Activated CD4-positive, alpha-beta T cell treated with anti-CD3 and anti-CD28 coated beads, Interleukin-2, Interleukin-6, amounts not matched to agents 100 ng/mL and 50 ng/mL, durations not matched to agents 16 hours and 8 hours (primary cell): ENCODE measurements at places on chromosomes 7 and 10.

DNA sequence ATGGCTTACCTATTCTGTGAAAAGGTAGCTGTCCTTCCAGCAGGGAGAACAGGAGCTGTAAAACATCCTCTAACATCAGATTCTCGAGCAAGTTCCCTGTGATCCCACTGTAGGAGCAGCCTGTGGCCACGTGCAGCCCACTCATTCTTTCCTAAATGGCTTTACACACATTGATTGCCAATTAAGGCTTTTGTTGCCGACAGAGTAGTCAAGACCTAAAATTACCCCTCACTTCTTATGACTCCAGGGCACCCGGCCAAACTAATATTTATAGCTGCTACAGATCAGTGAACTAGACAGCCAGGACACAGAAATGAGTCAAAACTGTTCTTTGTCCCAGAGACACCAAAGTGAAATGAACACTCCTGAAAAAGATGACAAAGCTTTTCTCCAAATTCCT, 832.1 kb downstream of the SORCS3 start:
- DNase-seq, result no peak

DNA sequence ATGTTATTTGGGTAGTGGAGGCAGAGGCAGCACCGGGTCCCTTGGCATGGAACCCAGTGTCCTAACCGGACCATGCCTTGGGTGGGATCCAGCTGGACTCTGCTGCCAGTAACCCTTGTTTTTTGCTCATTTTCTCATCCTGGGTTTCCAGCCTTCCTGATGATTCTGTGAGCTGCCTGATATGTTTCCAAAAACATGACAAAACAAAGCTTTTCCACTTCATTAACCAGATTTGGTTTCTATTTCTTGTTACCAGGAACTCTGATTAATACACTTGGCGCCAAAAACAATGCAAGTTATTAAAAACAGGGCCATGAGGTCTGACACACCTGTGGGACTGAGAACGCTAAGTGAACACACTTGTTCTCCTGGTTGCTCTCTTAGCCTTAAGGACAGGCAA, 32.8 kb upstream of the DLG5 start:
- DNase-seq, result no peak

- DNase-seq, result peak; percentile 28
Measured at GRCh38 chr10:125559210-125559609, 123.8 kb downstream of the TEX36 start.

- DNase-seq, result no peak
Measured at GRCh38 chr10:128713874-128714570, 587.8 kb upstream of the MKI67 start.

DNA sequence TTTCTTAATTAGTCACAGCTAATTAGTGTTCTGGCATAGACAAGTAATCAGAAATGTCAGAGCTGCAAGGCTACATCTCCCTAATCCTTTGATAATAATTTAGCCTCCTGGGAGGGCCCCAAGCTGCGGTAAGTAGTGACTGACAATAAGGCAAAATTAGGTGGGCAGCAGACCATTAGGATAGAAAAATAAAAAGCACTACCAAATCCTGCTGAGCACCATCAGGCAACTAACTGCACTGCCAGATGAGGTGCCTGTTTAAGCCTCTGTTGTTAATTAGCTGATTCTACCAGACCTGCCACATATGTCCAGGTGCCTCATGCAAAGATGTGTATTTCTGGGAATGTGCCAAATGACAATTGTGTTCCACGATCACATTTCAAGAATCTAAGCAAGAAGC, 32.5 kb upstream of the FEZF1 start:
- no peak for DNase-seq

- DNase-seq, result no peak
Measured at GRCh38 chr7:65285906-65286864, 87.5 kb upstream of the ZNF92 start.

- no peak for DNase-seq
Measured at GRCh38 chr7:54810401-54810800, 51.4 kb upstream of the SEC61G start.

GRCh38 chr10:76738991-76739390, 898.6 kb downstream of the KCNMA1 start:
- no peak for DNase-seq

- no peak for DNase-seq
Measured at GRCh38 chr7:156665101-156665500, 24.5 kb downstream of the RNF32 start.

GRCh38 chr7:17021205-17021604, 139.4 kb upstream of the AGR3 start:
- no peak for DNase-seq

DNA sequence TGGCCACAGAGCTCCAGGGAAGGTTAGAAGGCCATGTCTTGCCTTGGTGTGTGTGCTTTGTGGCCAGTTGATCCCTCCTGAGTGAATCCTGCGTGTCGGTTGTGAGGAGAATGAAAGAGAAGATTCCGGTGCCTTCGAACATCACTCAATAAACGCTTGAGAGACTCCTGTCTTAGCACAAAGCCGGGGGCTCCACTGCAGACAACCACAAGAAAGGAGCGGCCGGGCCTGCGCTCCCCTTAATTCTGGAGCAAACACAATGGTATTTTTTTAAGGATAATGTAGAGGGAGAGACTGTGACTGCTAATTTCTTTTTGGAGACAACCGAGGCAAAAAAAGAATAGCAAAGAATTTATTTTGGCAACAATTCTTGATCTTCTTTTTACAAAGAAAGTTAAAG, 286.8 kb upstream of the SHH start:
- no peak for DNase-seq

DNA sequence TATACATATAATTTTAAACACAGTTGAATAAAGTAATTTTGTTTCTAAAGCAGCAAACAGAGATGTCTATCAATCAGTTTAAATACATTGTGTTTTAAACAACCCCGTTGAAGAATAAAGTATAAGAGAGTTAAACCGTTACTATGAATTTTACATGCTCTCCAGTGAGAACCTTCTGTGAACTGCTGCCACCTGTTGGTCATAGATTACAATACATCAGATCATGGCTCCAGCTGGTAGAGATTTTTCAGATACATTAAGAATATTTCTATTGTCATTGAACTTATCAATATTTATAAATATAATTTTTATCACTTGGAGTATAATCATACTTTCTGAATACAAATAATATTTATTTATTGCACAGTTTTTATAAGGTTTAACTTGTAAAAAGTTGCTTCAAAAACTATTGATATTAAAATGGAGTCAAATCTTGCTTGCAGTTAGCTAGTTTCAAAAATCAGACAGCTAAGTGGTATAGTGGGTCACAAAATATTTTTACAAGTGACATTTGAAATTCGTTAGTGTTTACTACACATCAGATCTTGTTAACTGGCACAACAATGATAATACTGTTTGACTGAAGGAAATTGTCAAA, 561.2 kb upstream of the PHF14 start:
- DNase-seq, result peak; percentile 55

- no peak for DNase-seq
Measured at GRCh38 chr10:78563314-78563713, 505.5 kb upstream of the ZMIZ1 start.

GRCh38 chr7:4683043-4683883, 1.2 kb downstream of the FOXK1 start:
- DNase-seq, result peak; percentile 16

DNA sequence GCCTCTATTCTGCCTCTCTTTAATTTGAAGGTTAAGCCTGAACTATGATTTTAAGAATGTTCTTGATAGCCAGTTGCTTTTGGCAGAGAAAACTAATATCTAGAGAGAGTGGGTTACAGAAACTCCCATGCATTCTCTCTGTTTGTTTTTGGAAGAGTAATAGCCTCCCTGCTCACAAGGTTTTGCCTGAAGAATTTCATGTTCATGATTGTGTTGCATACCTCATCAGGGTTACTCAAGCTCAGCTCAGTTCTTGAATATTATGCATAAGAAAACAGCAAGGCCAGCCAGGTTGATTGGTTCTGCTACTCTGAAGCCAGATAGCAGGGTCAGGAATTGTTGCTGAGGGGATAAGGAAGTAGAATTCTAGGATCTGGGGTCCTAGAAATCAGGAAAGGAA, 137.4 kb downstream of the MDFIC start:
- DNase-seq, result no peak

DNA sequence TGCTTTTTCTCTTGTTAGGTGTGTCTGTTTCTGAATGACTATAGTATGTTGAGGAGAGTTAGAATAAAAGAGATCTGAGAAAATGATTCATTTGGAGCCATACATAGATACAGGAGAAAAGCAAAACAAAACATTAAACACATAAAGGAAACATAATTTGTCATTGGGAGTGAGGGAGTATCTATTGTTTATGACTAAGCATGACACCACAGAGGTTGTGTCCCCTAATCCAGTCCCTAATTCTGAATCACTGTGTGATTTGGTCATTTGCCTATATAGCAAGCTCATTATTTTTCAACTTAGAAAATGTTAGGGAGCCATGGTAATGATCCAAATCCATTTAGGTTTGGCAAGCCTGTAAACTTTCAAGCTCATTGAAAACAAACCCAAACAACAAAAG, 132.3 kb upstream of the BMPER start:
- DNase-seq, result peak; percentile 5

DNA sequence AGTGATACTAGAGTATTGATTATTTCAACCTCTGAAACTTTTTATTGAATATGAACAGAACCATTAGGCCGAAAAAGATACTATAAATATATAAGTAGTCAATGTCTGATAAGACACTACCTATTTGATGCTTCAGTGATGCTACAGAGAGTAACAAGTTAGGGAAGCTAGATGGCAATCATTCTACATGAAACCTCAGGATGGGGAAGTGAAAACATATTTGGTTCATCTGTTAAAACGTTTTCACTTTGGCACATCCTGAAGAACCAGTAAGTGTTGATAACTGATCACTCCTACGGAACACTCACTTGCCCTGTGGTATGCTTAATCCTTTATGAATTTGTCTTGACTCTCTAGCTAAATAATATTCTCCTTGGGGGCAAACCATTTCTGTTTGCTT, 1064.9 kb downstream of the NXPH1 start:
- DNase-seq, result no peak

DNA sequence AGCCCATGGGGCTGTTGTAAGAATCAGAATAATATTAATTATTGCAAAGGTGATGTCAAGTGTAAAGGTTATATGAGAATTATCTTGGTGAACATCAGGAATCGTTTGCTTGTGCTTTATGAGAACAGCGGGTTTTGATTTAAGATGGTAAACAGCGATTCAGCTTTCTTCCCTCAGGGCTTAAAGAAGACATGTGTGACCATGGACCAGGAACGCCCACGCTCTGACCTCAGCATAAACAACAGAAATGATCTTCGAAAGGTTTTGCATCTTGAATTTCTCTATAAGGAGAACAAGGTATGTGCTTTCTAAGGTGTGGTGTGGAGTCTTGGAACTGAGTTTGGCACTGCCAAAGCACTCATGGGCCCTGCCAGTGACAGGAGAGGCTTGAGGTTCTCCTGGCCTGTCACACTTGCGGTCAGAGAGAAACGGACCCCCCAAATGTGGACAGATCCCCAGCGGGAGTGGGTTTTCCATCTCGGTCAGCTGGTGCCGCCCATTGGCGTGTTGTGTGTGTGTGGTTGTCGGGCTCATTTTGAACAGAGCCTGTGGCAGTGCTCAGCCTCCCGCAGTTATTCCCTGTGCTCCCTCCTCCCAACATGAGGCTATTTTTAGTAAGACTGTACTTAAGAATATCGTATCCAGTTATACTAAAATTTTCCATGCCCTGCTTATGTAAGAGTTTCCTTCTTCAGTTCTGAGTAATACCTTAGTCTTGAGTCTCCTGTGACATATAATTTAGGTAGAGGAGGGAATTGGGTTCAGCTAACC, 7.2 kb downstream of the MINDY4 start:
- no peak for DNase-seq

GRCh38 chr7:90458104-90458503, 11.3 kb upstream of the PTTG1IP2 start:
- no peak for DNase-seq

GRCh38 chr7:65441010-65441409, 67.4 kb downstream of the ZNF92 start:
- no peak for DNase-seq

DNA sequence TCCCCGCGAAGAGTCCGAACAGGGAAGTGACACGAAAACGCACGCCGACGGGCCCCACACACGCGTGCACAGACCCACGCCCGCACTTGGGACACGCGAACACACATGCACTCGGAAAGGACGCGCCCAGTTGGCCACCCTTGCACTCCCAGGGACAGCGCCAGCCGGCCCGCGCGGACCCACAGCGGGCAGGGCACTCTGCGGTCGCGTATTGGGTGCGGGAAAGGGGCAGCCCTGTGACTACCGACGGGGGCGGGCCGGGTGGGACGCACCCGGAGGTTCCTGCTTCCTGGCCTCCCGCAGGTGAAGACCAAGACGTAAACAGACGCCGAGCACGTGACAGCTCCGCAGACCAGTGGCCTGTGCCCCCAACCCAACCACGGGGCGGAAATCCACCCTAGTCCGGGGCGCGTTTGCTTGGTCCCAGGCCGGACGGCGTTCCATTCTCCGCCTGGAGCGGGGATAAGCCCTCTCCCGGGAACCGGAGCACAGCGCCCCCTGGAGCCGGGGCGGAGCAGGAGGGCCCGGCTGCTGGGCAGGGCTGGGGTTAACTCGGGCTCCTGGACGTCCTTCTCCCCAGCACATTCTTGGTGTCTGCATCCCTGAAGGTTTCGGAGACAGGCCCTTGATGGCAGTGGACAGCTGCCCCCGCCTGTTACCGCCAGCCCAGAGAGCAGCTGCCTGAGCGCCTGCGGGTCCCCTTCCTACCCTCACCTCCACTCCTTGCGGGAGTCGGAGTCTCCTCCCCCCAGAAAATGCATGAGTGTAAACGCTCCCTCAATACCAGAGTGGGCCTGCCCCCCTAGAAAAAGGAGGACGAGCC, 2.0 kb upstream of the LZTS2 start:
- DNase-seq, result peak; percentile 81

GRCh38 chr10:29392376-29393021, 103.6 kb downstream of the LYZL1 start:
- peak; percentile 50 for DNase-seq

- DNase-seq, result peak; percentile 73
Measured at GRCh38 chr10:110502851-110503301, 5.2 kb downstream of the DUSP5 start.

DNA sequence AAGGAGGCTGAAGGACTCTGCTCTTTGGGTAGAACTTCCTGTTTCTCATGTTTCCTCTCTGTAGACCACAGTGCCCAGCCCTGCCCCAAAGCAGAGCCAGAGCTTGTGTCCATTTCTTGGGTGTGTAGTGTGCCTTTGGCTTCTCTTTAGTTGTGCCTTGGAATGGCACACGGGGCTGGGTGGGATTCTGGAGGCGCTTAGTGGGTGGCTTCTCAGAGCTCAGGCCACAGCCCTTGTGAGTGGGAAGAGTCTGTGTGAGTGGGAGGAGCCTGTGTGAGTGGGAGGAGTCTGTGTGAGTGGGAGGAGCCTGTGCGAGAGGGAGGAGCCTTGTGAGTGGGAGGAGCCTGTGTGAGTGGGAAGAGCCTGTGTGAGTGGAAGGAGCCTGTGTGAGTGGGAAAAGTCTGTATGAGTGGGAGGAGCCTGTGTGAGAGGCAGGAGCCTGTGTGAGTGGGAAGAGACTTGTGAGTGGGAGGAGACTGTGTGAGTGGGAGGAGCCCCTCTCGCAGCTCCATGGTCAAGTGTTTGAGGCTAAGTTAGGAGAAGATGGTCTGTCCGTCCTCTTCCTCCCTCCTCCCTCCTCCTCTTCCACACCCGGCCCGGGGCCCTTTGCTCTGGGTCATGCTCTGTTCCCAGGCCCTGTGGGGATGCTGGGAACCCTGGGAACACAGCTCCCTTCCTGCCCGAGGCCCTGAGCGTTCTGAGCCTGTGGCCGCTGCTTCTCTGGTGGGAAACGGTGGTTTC, 153.0 kb downstream of the GRK5 start:
- no peak for DNase-seq
